Activated naive CD8-positive, alpha-beta T cell treated with anti-CD3 and anti-CD28 coated beads, Interleukin-2, amount 50 U/mL, for 24 hours (primary cell): ENCODE measurements at places on chromosomes 6 and 20.

GRCh38 chr6:149170564-149171452 lies 146.7 kb upstream of the TAB2 start:
- DNase-seq: no peak

DNA sequence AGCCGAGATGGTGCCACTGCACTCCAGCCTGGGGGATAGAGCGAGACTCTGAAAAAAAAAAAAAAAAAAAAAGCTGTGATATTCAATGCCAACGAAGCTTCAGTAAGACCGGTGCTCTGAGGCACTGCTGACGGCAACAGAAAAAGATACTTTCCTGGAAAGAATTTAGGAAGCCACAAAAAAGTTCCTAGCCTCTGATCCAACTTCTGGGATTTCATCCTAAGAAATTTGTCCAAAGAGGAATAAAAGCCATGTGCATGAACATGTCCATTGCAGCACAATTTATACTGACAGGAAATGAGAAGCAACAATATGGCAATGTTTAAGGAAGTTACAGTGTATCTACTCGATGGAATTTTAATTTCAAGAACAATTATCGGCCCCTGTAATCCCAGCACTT lies 24.5 kb upstream of the CARMIL1 start:
- DNase-seq: no peak

DNA sequence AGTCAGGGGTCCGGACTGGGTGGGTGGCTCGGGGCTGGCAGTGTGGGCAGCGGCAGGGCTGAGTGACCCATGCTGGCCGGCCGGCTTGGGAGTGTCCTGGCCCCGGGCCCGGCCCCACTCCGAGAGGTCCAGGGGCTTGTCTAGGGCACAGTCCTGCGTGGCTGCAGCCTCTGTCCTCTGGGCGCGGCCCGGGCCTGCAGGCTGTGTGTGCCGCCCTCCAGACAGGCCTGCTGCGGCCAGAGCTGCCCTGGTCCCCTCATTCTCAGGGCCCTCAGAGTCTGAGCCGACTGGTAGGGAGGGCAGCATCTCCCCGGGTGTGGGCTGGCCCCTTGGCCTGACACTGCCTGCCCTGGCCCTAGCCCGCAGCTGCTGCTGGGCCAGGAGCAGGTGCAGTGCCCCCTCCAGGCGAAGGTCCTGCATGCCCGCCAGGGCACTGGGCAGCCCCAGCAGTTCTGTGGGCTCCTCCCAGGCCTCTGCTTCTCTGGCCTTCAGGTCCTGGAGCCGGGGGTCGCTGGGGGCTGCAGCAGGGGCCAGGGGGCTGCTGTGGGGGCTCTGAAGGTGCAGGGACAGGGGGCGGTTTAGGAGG lies 6.9 kb upstream of the CABLES2 start:
- DNase-seq: no peak

DNA sequence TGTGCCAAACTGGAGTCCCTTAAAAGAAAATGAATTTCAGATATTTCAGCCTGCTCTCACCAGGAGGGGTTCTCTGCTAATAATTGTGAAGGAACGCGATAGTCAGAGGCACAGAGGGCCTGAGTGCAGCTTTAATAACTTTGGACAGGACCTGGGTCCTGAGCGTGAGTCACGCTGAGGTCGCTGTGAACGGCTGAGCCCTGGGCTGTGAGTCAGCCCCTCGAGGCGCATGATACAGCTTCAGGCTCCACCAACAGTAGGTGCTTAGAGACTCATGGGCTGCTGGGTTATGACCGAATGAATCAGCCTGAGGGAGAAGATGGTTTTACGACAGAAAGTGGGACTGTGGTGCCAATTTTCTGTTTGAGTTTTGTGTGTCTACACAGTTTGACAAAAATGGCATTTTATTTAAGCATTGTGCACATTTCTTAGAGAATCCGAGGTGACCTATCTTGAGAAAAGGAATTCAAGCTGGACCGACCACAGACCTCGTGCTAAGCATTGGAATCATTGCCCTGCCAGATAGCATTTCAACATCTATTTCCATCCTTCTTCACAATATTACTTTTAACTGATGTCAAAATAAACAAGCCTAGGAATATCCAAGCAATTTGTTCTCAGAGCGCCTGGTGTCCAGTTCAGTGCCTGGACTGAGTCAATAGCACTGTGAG lies 183.0 kb downstream of the THBS2 start:
- DNase-seq: no peak
